ENCODE measurements at places on chromosomes 3 and 15. TPM values are rescaled to one million over a fixed set of nuclear protein-coding genes. Genes with fewer than 3 reads are reported as not detected.

- no peak for DNase-seq
Measured at GRCh38 chr15:61987824-61988223, 72.4 kb downstream of the VPS13C start.

- DNase-seq = no peak
Measured at GRCh38 chr3:149612456-149612855, 45.4 kb downstream of the WWTR1 start.

DNA sequence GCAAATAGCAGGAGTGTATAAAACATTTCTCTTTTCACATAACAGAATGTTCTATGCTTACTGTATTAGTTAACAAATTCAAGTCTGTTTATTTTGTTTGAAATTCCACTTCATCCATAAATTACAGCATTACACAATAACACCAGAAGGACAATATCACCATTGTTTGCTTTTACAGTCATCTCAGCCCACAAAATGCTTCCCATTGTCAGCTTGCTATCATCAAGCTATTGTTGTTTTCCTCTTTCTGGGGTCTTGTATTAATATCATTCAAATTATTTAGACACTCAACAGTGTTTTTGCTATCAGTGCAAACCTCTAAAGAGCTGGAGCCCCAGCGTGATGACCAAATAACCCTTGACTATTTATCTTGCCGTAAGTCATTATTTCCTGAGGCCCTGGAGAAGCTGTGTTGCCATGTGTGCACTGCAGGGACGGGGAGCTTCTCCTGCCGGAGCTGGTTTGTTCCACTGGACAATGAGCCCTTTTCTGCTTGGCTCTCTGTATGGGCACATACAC lies 1.1 kb downstream of the SAMMSON start:
- no peak for DNase-seq

- DNase-seq = no peak
Measured at GRCh38 chr15:88312941-88313579, 56.5 kb upstream of the NTRK3 start.

GRCh38 chr3:4584456-4585249 lies 91.5 kb downstream of the ITPR1 start:
- DNase-seq = no peak

GRCh38 chr3:56257826-56258225 lies 210.4 kb downstream of the ERC2 start:
- no peak for DNase-seq

GRCh38 chr3:141074529-141074928 lies 23.4 kb downstream of the SPSB4 start:
- no peak for DNase-seq

- DNase-seq = no peak
Measured at GRCh38 chr3:141798448-141798845, 35.2 kb downstream of the GRK7 start.

- no peak for DNase-seq
Measured at GRCh38 chr15:58594898-58595297, 154.6 kb downstream of the ADAM10 start.

THBS1 gene
- total RNA-seq = 15.9 TPM

GPR27 gene
- total RNA-seq = 0.31 TPM

All from G401 (cell line).